ENCODE measurements at places on chromosomes 4 and X. TPM values are rescaled to one million over a fixed set of nuclear protein-coding genes. Genes with fewer than 3 reads are reported as not detected.

The ADH1B gene
- polyA plus RNA-seq: 72.0 TPM

The GAGE12J gene
- polyA plus RNA-seq: not detected

The TMEM154 gene
- 17.7 TPM for polyA plus RNA-seq

The ZDHHC15 gene
- polyA plus RNA-seq: 0.38 TPM
